ENCODE measurements at places on chromosomes 4 and X.
A peak's percentile ranks its signal among the peaks of the same experiment; 100 is the strongest.

GRCh38 chr4:168883513-168883912, 126.5 kb downstream of the CBR4 start:
- DNase-seq: no peak

DNA sequence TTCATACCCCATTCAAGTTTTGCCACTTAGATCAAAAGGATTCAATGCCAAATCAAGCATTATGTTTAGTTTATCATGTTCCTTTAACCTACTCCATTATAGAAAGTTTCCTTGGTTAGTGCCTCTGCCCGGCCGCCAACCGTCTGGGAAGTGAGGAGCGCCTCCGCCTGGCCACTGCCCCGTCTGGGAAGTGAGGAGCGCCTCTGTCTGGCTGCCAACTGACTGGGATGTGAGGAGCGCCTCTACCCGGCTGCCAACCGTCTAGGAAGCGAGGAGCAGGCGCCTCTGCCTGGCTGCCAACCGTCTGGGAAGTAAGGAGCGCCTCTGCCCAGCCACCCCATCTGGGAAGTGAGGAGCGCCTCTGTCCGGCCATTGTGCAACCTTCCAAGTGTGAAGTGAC, 36.3 kb upstream of the PDGFRA start:
- DNase-seq: no peak

- DNase-seq: no peak
Observed at GRCh38 chr4:102780476-102781144, 19.8 kb upstream of the MANBA start.

GRCh38 chr4:125750828-125751466, 436.2 kb downstream of the FAT4 start:
- DNase-seq: no peak

GRCh38 chr4:69909195-69909594, 21.7 kb upstream of the CSN1S1 start:
- DNase-seq: no peak

GRCh38 chrX:2423282-2423681, 77.5 kb downstream of the DHRSX start:
- DNase-seq: no peak

- peak; percentile 84 for DNase-seq
Observed at GRCh38 chrX:120244735-120245498, 5.7 kb upstream of the ZBTB33 start.

- DNase-seq: no peak
Observed at GRCh38 chrX:73182502-73183114, 32.0 kb downstream of the NAP1L2 start.

DNA sequence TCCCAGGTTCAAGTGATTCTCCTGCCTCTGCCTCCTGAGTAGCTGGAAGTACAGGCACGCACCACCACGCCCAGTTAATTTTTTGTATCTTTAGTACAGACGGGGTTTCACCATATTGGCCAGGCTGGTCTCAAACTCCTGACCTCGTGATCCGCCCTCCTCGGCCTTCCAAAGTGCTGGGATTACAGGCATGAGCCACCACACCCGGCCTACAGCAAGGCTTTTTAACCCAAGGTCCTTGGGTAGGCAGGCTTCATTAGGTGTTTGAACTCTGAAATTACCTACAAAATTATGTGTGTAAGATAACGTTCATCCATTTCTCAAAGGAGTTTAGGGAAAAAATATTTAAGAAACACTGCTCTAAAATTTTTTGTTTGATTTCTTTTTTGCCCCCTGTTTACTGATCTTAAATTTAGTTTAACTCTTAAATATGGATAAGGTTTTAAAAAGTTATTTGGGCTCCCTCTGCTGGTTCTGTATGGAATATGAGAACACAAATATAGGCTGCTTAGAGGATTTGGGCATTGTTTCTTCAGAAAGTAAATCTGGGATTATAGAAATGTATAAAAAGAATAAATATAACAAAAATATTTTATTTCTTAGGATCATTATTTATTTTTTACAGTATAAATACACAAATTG, 92.8 kb downstream of the CBR4 start:
- no peak for DNase-seq

GRCh38 chrX:2682565-2683177, 8.4 kb upstream of the CD99 start:
- no peak for DNase-seq

GRCh38 chrX:105552395-105552794, 269.9 kb upstream of the NRK start:
- no peak for DNase-seq

- no peak for DNase-seq
Observed at GRCh38 chr4:53786632-53787031, 195.3 kb upstream of the LNX1 start.

DNA sequence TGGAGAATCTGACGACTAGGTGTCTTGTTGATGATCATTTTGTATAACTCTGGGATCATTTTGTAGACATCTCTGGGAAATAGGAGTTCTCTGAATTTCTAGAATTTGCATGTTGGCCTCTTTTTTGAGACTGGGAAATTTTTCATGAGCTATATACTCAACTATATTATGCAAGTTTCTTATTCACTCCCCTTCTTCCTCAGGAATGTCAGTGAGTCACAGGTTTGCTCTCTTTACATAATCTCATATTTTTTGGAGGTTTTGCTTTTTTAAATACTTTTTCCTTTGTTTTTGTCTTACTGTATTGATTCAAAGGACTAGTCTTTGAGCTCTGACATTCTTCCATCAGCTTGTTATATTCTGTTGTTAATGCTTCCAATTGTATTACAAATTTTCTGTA, 1324.2 kb downstream of the TECRL start:
- no peak for DNase-seq

DNA sequence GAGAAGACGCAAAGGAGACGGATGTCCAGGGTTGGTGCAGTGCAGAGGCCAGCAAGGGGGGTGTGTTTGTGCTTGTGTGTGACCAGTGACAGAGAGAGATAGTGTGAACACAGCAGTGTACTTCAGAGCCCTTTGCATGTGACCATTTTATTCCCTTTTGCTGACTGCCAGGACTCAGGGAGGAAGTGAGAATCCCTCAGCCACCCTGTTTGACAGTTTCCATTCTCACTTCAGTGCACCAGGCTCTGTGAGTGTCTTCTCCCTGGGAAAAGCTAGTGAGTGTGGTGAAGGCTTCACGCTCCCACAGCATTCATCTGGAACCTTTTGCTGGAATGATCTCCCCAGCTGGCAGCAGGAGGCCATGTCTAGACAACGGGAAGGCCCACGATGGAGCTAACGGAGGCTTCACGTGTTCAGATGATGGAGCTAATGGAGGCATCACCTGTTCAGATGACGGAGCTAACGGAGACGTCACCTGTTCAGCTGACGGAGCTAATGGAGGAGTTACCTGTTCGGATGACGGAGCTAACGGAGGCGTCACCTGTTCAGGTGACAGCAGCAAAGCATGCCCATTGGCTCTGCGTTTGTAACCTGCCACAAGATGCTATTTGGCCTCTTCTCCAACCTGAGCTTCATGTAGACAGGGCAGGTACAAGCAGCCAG, 195.4 kb downstream of the AFAP1 start:
- no peak for DNase-seq

- no peak for DNase-seq
Observed at GRCh38 chr4:144674711-144675110, 28.8 kb downstream of the HHIP start.

- DNase-seq: no peak
Observed at GRCh38 chr4:173513651-173514050, 16.4 kb downstream of the HAND2 start.

- DNase-seq: no peak
Observed at GRCh38 chr4:118776157-118776954, 59.6 kb downstream of the SEC24D start.

- DNase-seq: no peak
Observed at GRCh38 chr4:96639932-96640331, 800.0 kb downstream of the PDHA2 start.

DNA sequence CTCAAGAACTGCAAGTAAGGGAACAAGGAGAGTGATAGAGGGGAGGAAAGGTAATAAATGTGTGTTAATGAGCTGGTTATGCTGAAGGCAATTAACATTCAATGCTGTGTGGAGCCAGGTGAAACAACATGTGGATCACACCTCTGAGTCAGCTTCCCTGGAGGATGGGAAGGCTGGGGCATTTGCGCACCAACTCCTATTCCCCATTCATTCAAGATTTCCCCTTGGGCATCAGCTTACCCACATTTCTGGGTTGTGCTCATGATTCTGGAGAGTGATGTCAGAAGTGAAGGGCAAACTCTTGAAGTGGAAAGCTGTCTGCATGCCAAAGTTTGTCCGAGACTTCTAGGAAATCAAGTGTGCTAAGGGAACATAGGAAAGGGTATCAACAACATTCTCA, 461.4 kb downstream of the MID1IP1 start:
- no peak for DNase-seq

DNA sequence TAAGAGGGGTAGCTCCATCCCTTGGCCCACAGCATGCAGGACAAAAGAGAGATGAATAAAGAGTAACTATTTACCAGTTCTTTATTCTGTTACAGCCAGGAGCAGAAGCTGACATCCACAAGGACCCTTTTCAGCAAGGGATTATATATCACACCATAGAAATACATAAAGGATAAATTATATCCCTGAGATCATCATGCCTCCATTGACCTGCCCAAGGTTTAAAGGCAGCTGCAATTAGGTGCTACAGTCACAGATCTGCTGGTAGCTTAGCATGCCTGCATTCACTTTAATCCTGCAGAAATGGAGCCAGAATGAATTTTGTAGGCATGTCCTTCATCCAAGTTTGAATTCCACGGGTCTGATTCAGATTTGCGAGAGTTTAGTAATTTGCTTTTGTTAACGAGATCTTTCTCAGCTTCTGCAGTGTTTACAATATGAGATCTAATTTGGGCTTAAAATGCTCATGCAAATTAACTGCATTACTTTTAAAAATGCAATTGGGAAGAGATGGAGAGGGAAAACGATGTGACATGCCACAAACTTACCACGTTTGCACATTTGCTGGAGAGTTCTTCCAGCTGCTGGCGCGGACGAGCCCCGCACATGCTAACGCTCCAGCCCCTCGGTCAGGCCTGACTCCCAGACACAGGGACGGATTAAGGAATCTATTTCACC, 327.0 kb upstream of the NOCT start:
- no peak for DNase-seq

GRCh38 chrX:150845091-150845490, 53.4 kb downstream of the CD99L2 start:
- no peak for DNase-seq

DNA sequence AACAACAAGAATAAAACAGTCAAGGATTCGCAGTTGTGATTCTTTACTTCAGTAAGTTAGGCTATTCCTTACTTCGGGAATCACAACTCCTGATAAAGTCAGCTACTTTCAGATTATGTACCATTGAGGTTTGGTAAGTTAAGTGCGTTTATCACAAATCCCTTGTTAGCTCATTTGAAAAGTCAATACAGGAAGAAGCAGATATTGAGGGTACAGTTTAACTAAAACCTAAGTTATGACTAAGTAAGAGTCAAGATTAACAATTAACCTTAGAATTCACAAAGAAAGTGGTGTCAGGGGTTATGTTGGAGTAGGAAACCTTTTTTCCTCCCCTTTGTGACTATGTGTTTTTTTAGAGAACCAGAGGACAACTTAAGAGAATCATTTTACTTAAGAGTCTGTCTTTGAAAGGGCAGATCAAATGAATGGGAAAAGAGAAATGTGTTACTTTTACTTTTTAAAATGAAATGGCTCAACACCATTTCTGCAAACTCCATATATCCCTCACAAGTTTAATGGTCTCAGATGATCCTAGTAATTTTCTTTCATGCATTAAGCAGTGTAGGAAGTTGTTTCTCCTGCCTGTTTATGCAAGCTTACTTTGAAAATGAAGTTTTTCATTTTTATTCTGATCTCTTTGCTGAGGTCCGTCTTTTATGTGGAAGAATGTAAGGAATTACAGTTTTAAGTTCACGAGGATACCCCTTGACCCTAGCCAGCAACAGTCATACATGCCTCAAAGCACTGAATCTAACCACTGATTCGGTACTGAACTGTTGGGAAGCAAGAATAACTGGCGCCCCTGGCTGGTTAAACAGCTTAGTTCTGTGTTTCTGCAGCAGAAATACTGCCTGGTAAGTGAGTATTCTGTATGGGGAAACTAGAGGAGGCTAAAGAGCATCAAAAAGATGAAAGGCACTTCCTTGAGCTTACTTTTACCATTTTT, 211.7 kb downstream of the SLC4A4 start:
- DNase-seq: no peak
